MCF 10A (cell line): ENCODE measurements at places on chromosomes 3 and 15.
A peak's percentile ranks its signal among the peaks of the same experiment; 100 is the strongest.

DNA sequence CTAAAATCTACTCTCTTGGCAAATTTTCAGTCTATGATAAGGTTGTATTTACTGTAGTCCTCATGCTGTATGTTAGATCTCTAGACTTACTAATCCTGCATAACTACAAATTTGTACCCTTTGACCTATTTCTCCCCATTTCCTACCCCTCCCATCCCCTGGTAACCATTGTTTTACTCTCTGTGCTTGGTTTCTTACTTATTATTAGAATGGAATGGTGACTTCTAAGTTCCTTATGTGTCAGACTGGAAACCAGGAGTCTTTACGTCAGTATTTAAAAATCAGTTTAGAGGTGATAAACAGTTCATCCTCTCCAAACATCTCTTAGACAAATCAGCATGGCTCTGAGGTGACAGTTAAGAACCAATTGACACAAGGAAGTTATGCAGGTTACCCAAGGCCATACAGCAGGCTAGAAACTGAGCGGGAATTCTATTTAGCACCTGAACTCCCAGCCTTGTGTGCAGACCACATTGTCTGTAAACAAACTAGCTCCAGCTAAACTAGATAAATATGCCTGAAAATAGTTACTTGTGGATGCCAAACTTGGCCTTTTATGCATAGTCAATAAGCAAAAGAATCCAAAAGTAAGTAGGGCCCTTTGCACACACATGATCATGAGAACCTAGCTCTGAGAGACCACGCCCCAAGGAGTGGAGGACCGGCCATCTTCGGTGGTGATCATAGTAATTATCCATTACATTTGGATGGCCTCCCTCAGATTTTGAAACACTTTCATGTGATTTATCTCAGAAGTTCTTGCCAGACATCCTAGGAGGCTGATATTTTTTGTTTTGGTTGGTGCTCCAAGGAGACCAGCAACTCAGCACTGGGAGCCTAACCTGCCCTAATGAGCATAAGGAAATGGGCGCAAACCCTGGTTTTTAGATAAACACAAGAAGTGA lies 72.3 kb upstream of the BOC start:
- DNase-seq, result no peak

DNA sequence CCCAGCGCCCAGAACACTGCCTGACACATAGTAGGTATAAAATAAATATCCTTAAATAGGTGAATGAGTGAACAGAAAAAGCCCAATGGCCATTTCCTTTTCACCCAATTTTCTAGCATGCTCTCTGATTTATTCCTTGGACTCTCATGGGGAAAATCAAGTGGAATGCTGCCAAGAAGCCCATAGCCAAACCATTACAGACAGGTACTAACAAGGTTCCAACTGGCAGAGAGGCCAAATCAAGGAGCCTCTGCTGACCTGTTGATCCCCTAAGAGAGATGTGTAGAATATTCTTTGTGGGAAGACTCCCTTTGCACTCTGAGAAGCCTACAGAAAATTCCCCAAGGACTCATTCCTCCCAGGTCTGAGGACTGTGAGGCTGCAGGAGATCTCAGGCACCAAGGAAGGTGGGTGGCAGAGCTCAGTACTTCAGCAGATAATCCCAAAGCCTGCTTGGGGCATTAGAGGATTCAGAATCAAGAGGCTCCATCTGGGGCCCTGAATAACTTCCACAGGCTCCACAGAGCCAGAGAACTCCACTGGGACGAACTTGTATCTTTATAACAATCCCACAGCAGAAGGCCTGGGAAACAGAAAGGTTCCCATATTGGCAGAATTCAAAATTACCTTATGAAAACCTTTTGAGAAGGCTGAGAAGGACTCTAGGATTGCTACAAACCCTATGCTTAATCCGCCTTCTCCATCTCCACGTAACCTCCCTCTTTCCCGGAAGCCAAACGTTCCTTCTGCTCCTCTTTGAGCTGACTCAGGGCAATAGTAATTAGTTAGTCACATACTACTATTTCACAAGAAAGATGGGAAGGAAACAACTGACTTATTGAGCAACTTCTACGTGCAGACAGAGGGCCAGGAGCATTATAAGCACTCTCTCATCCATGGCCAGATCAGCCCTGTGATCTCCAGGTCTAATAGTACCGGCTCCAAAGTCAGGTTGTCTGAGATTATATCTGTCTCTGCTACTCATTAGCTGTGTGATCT lies 34.5 kb downstream of the PRICKLE2 start:
- peak; percentile 96 for DNase-seq

- no peak for DNase-seq
Measured at GRCh38 chr15:32718227-32718820, 520 bp downstream of the GREM1 start.

GRCh38 chr3:9866639-9867038 lies 13.4 kb downstream of the CIDEC start:
- peak; percentile 32 for DNase-seq

DNA sequence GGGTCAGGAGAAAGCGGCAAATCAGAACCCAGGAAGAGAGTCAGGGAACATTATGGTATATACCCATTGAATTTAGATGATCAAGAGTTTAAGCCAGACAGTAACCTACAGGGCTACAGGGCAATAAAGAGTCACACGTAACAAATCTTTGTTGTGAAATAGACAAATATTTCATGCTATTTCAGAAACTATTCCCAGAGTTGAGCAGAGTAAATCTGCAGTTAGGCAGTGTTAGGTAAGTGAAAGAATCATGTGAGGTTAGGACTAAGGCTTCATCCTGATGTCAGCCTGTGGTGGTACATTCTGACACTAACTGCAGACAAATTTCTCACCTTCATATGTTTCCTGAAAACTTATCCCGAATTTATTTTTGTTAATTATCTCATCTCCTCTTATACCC lies 153.0 kb downstream of the UBE2E2 start:
- no peak for DNase-seq

- peak; percentile 71 for DNase-seq
Measured at GRCh38 chr3:38738630-38739395, 77.2 kb downstream of the SCN10A start.
